ENCODE measurements at places on chromosomes 4 and X. TPM values are rescaled to one million over a fixed set of nuclear protein-coding genes. Genes with fewer than 3 reads are reported as not detected.

- DNase-seq = no peak
- peaks cover 2% of the 10 kb centered on the region for H3K27me3 ChIP-seq
- H3K36me3 ChIP-seq = no peaks in the 10 kb centered on the region
- no peak overlapping the region for H3K27ac ChIP-seq
These were observed 219.3 kb upstream of the FTHL17 start for GRCh38 chrX:31291131-31291530.

DNA sequence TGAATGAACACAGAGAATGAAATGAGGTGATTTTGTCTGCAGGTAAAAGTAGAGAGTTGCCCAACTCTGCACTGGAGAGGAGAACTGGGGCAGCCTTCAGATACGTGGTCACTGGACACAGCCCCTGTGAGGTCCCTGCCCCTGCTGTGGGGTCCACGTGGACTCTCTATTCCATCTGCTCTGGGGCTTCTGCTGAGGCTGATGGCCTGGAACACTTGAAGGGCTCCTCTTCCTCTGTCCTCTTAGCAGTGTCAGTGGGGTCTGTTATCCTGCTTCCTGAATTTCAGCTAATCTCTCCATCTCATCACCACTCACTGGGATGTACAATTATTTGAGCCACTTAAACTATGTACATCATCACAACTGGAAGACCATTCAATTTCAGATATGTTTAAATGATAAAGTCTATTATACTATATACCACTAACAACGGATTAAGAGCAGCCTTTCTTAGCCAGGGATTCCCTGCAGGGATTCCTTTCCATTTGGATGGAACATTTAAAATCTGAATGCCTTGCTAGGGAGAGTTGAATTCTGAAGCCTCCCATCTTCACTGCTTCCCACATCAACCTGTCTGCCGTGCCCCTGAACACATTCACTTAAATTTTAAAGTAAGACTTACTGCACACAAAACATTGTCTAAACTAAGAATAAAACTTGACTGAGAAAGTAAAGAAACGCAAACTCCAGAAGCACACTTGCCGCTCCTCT lies 74.0 kb downstream of the CC2D2A start:
- peaks cover 2% of the 10 kb centered on the region for H3K4me1 ChIP-seq
- no peaks in the 10 kb centered on the region for H3K36me3 ChIP-seq
- DNase-seq = no peak
- H3K27ac ChIP-seq = no peak overlapping the region
- peaks cover 2% of the 10 kb centered on the region for H3K27me3 ChIP-seq

- no peak overlapping the region for H3K27ac ChIP-seq
- no peaks in the 10 kb centered on the region for H3K4me1 ChIP-seq
- no peaks in the 10 kb centered on the region for H3K27me3 ChIP-seq
- H3K4me3 ChIP-seq = no peak overlapping the region
- no peaks in the 10 kb centered on the region for H3K36me3 ChIP-seq
- DNase-seq = no peak
These were observed 1841.9 kb downstream of the STIM2 start for GRCh38 chr4:28702571-28702970.

Gene EGFL6
- total RNA-seq = not detected

Gene NPY2R
- not detected for total RNA-seq

Gene ZGRF1
- total RNA-seq = 18.5 TPM

Gene CTAG1B
- not detected for total RNA-seq

Gene RTL9
- total RNA-seq = 1.8 TPM

Gene RBM47
- total RNA-seq = 0.98 TPM
